LHCN-M2 (cell line): ENCODE measurements at places on chromosomes 7 and 10. TPM values are rescaled to one million over a fixed set of nuclear protein-coding genes. Genes with fewer than 3 reads are reported as not detected.

- DNase-seq: no peak
Observed at GRCh38 chr7:148332191-148333186, 258.1 kb upstream of the C7orf33 start.

GRCh38 chr7:3427957-3428356 is 126.9 kb downstream of the SDK1 start:
- peak; percentile 25 for DNase-seq

GRCh38 chr10:36177071-36177470 is 535.0 kb upstream of the FZD8 start:
- no peak for DNase-seq

- DNase-seq: peak; percentile 76
Observed at GRCh38 chr7:4613846-4614548, 68.1 kb upstream of the FOXK1 start.

- no peak for DNase-seq
Observed at GRCh38 chr7:89283302-89283701, 487.8 kb upstream of the TEX47 start.

DNA sequence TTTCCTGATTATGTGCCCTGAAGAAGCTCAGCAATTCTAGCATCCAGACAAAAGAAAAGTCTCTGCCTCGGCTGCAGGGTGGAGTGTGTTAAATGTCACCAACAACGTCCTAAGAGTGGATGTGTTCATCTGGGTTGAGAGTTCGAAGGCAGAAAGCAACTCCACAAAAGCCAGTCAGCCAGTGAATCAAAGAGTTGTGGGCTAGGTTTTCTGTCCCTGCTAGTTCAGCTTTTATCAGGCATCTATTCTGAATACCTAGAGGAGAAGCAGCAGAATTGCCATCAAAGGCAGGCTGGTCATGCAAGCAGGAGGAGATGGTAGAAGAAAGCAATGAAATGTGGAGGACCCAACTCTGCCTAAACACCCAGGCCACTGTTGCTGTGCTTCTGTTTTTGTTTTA is 205.2 kb downstream of the KLF6 start:
- no peak for DNase-seq

DNA sequence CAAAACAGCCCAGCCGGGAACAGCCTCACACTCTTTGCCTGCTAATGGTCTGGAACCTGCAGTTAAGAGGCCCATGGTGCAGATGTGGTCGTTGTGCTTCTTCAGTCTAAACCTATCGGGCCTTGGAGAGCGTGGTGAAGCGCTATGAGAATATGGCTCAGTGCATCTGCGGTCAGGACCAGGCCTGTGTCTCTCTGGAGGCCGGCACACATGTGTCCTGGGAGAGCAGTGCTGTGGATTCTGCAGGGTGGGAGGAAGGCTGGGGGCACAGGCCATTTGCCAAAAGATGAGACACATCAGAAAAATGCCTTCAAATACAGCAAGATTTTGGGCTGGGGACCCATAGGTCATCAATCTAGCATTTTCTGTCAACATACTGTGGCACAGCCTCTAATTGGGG is 231.5 kb upstream of the GLI3 start:
- no peak for DNase-seq

GRCh38 chr10:14801723-14802122 is 27.0 kb upstream of the FAM107B start:
- no peak for DNase-seq

DNA sequence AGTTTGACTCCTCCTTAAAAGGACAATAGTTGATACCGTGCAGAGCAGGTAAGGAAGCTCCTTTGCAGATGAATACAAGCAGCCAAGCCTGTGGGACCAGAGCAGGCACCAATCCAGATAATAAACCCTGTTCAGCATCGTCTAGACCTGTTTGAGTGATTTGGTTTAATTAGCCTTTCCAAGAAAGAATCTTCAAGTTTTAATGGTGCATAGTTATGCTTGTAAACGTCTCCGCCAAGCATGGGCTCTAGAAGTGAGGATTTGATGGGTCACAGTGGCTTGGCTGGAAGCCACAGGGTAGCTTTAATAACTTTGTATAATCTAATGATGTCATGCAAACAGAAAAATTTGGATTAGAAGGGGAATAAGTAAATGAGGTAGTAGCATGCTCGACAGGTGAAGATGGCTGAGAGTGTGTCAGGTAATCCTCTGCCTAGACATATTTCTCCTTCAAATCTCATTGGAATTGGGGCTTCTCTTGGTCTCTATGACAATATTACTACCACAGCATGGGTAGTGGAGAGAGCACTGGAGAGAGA is 188.4 kb downstream of the DYNC1I1 start:
- DNase-seq: no peak

DNA sequence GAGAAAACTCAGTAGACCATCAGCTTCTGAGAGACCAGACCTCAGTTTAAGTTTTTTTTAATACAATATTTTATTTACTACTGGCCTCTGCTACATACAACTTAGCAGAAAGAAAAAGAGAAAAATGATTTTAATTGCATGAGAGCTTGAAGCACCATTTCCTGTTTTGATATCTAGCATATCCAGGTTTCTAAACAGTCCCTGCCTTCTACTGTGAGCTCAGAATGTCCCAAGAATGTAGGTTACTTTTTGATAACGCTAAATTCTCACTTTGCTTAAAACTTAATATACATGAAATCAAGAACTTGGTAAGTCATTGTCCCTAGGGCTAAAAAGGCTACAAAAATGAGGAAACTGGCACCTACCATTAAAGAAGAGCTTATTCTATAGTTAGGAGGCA is 7.0 kb downstream of the TMEM243 start:
- DNase-seq: no peak

- DNase-seq: peak; percentile 67
Observed at GRCh38 chr7:43879477-43879876, 10.2 kb upstream of the MRPS24 start.

DNA sequence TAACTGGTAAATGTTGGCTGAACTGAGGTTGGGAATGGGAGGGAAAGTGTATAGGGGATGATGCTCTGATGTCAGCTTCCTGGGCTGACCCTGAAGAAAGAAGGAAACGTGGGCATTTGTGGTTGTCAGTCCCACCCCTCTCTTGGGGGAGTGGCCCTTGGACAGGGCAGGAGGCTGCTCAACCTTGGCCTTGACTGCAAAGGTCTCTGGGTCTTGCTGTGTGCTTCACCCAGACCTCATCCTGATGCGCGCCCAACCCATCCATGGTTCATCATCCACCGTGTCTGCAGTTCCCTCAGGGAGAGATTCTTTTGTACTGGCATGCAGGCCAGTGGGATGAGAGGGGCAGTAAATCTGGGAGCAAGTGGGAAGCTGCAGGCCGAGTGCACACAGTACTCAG is 4.7 kb upstream of the ZYX start:
- no peak for DNase-seq

GRCh38 chr10:3399756-3400155 is 227.2 kb upstream of the PITRM1 start:
- no peak for DNase-seq

DNA sequence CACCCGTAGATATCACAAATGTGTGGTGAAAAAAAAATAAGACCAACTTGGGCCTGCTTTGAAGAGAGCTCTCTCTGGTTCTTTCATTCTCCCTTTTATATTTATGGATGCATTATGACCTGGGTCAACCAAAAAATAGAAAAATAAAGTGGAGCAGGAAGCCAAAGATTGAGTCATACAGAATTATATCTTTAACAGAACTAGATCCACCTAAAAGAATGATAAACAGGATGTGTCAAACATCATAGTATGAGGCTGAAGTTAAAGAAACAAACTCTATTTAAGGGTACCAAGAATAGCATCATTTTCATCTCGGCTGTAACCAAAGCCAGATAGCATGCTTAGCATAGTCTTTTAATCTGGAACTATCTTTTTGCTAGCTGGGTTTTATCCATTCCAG is 28.8 kb upstream of the NMT2 start:
- peak; percentile 63 for DNase-seq

DNA sequence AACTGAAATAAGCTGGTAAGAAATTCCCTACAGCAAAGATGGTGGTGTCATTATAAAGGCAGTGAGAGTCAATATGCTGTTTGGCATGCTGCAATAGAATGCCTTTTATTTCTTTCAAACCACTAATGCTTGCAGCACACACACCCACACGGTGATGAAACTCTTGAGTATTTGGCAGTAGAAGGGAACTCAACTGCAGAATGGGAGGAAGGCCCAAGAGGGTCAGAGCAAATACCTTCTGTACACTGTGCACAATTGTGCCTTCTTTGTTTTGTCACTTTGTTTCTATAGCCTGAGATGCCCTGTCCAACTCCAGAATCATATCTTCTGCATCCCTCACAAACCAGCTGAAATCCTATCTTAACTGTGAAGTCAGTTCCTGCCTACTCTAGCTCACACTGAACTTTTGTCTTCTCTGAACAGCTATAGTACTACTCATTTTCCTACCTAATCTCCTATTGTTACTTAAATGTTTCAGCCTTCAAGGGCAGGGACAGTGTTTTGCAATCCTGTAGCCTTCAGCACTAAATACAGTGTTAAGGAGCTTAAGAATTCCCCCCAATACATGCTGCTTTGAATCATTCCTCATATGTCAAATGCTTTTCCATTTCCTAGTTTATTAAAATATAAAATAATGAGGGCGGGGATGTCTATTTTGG is 22.2 kb downstream of the MMS19 start:
- peak; percentile 24 for DNase-seq

DNA sequence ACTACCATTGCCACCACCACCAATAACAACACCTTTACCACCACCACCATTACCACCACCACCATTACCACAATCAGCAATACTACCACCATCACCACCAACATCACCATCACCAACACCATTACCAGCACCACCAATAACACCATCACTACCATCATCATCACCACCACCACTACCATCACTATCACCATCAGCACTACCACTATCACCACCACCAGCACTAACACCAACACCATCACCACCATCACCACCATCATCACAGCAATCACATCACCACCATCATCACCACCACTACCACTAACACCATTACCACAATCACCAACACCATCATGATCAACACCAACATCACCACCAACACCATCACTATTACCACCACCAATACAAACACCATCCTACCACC is 249.5 kb downstream of the GRID1 start:
- no peak for DNase-seq

Gene FAM24B
- 38.1 and 48.2 TPM in 2 replicates for total RNA-seq

Gene OPN4
- total RNA-seq: not detected in 2 replicates

Gene BTBD16
- not detected in 2 replicates for total RNA-seq

Gene ZNF425
- 4.4 and 6.3 TPM in 2 replicates for total RNA-seq

Gene ZRANB1
- total RNA-seq: 9.4 and 11.5 TPM in 2 replicates

Gene EGR2
- 0.13 and 0.46 TPM in 2 replicates for total RNA-seq
